ENCODE measurements at places on chromosomes 1 and 21.

DNA sequence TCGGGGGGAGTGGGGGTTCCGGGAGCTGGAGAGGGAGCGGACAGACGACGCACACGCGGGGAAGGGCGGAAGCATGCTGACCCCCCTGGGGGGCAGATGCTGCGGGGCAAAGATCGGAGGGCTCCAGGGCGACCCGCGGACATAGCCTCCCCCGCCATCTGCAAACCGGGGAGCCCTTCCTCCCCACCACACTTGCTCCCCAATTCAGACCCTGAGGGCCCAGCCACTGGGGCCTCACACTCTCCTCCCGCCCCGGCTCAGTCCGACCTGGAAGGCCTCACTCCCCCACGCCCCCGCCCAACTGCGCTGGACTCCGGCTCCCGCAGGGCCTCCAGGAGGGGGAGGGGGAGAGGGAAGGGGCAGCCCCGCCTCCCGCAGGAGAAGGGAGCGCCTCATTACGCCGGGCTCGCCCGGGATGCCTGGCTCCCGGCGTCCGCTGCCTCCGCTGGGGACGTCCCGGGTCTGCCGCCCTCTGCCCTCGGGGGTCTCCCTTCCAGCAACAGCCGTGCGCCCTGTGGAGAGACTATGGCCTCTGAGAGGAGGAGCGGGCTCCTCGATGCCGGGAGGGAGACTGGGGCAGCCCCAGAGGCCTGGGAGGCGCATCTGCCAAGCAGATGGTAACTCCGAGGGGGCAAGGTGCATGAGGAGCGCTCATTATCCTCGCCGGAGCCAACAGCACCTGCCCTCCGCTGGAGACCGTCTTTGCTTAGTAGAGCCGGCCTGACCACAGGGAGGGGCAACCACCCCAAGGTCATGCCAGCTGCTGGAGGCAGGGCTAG, 636 bp upstream of the CAMK2N1 start:
- no peak for DNase-seq

DNA sequence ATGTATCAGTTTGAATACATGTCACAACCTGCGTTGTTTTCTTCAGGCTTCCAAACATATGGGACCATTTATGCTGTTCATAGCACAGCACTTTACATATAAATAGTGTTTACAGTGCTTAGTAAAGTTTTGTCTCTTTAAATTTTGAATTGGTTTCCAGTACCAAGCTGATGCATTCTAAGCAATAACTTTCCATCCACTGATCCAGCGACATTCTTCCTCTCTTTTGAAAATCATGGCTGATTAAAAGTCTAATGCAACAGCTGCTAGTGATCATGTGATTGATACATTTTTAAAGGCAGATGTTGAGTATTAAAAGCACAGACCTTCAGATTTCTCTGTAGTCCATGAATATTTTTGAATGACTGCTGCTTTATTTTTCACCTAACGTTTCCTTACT, 154.9 kb downstream of the PTPRC start:
- DNase-seq: no peak

DNA sequence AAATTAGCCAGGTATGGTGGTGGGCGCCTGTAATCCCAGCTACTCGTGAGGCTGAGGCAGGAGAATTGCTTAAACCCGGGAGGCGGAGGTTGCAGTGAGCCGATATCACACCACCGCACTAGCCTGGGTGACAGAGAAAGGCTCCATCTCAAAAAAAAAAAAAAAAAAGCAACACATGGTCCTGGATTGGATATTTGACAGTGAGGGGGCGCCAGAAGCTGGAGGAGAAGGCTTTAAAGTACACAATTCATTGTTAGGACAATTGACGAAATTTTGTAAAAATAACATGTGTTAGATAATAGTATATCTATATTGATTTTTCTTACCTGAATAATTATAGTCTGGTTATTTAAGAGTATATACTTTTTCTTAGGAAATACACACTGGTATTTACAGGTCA, 50.2 kb upstream of the USP25 start:
- DNase-seq: no peak

DNA sequence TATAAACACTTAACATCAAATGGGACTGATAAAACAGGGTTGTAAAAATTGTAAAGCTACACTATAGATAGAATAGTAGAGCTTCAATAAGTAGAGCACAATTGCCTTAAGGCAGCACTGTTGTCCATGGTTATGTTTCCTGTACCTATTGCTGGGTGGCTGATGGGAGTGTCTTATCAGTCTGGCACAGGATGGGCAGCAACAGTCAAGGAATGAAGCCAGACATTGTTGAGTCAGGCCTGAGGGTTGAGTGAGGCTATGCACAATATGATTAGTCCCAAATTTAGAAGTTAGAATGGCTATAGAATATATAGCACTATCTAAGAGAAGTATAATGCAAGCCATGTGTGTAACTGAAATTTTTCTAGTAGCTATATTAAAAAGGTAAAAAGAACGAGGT, 25.0 kb upstream of the CD1D start:
- DNase-seq: no peak

GRCh38 chr1:75765697-75766355, 20.2 kb upstream of the RABGGTB start:
- peak; percentile 70 for DNase-seq

DNA sequence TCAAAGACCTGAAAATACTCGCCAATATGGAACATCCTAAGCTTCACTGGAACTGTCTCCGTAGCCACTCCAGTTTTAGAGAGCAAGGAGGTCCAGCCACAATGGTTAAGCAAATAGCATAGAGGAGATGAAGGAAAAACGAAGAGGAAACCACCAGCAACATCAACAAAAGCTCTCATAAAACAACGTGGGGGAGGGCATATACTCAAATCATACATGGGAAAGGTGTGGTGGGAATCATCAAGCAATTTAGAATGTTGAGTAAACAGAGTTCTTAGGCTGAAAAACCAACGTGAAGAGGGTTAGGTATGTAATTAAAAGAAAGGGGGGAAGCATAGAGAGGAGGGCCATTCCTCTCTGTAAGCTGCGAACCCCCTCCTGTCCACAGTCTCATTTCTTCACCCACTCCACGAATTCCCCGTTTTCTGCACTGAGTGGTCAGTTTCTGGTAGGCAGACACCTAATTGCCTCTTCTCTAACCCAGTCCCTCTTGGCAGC, 1.0 kb downstream of the TMEM59 start:
- no peak for DNase-seq

GRCh38 chr1:18463063-18463462, 17.7 kb upstream of the KLHDC7A start:
- no peak for DNase-seq

DNA sequence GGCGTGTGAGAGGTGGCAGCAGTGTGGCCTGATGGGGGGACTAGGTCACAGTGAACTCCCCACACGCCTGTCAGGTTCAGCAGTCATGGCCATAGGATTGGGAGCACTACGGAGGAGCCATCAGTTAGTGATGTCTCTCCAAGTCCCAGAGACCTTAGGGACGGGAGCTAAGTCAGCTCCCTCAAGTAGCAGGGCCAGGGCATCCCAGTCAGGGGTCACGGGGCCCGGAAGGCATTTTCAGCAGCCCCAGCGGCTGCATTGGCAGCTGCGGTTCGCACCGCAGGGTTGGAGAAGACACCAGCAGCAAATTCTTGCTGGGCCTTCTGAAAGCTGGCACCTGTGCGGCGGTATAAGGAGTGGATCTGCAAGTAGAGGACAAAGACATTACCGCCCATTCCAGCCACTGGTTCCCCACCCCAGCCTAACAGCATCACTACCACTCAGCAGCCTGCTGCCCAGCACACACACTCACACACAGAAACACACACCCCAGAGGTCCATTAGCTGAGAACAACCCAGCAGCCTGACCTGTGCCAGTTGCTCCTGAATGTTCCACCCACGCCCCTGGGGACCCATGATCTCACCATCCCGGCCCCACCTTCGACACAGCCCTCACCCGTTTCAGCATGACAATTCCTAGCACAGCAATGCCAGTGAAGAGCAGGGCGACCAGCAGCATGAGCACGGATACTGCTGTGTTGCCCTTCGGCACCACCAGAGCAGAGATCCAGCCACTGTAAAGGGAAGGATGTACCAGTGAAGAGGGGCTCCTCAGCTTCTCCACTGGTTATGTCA, 972 bp upstream of the ENTREP3 start:
- DNase-seq: no peak

DNA sequence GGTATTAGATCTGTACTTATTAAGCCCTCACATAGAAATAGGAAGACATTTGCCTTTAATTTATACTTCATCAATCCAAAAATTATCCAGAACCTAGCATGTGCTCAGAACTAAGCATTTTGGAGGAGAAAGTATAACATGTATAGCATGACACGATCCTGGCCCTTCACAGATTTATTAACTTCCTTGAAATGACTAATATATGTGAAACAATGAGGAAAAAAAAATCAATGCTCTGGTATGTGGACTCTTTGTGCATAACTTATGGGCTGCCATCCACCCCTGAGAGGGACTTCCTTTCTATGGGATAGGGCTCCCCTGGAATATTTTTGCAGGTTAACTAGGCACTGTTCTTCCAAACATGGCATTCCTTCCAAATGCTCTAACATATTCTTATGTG, 36.6 kb downstream of the CCDC185 start:
- DNase-seq: no peak

- DNase-seq: peak; percentile 63
Observed at GRCh38 chr1:170461762-170462384, 70.1 kb upstream of the GORAB start.

GRCh38 chr1:116540088-116540487, 30.7 kb downstream of the CD58 start:
- DNase-seq: no peak

All from AG04449 (cell line).